GOT3 (cell line): ENCODE measurements at places on chromosomes 4 and X.

GRCh38 chrX:29903360-29903759 lies 312.0 kb upstream of the MAGEB2 start:
- no peak for DNase-seq

GRCh38 chr4:26611372-26611771 lies 27.5 kb downstream of the TBC1D19 start:
- DNase-seq: no peak

DNA sequence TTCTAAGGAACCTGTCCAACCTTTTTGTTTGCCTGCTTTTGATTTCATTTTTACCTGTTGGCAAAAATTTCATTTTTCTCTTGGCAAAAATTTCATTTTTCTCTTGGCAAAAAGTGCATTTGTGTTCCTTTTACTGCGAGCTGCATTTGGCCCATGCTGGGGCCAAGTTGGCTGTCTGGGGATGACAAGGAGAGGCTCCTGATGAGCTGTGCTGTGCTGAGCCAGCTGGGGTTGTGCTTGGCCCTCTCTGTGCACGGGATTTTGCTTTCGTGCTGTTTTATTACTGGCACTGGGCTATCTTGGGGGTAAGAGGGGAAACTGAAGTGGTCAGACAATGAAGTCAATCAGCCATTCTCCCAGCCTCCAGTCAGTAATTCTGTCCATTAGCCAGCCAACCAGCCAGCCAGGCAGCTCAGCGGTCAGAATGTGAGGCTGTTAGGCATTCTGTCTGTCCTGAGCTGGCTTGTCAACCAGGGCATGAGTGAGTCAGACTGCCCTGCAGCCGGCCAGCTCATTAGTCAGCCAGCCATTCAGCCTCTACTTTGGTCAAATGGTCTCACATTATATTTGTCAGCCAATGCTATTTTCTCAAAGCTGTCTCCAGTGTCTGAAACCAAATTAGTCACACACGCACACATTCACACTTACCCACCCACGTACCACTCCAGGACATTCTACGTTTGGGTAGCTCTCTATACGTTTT lies 56.9 kb upstream of the PRPS1 start:
- peak; percentile 4 for DNase-seq

DNA sequence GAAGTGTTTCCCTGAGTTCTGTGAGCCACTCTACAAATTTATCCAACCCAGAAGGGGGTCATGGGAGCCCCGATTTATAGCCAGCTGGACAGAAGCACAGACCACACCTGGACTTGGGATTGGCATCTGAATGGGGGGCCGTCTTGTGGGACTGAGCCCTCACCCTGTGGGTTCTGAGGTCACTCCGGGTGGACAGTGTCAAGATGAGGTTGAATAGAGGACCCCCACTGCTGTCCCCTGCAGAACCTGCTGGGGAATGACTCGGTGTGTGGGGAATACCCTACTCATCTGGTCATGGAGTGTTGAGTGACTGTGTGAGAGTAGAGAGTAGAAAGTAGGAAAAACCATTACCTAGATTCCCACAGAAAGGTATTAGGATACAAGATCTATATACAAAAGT lies 67.5 kb downstream of the ZFYVE28 start:
- DNase-seq: no peak

- no peak for DNase-seq
Observed at GRCh38 chr4:7007142-7007907, 35.8 kb upstream of the TADA2B start.

- no peak for DNase-seq
Observed at GRCh38 chr4:17038510-17039176, 140.2 kb upstream of the LDB2 start.

DNA sequence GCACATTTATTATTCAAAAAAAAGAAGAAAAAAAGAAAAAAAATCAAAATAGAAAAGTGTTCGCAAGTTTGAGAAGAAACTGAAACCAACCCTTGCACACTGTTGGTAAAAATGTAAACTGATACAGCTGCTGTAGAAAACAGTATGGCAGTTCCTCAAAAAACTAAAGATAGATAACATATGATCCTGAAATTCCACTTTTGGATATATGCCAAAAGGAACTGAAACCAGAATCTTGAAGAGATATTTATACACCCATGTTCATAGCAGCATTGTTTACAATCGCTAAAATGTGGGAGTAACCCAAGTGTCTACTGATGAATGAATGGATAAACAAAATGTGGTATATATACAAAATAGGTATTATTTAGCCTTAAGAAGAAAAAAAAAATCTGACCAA lies 155.4 kb downstream of the TBCK start:
- DNase-seq: no peak

GRCh38 chrX:119758731-119759247 lies 401 bp downstream of the SOWAHD start:
- no peak for DNase-seq

GRCh38 chr4:9762823-9763475 lies 18.5 kb upstream of the DRD5 start:
- DNase-seq: peak; percentile 11
